ENCODE measurements at places on chromosomes 5 and 9.
A peak's percentile ranks its signal among the peaks of the same experiment; 100 is the strongest.

GRCh38 chr9:20908461-20908860, 123.0 kb downstream of the HACD4 start:
- DNase-seq: no peak

GRCh38 chr5:154756868-154757813, 2.0 kb downstream of the LARP1 start:
- DNase-seq: peak; percentile 54

- no peak for DNase-seq
These were observed 29.4 kb downstream of the RAD23B start for GRCh38 chr9:107312376-107313050.

GRCh38 chr9:9615086-9615485, 997.7 kb downstream of the PTPRD start:
- no peak for DNase-seq

- DNase-seq: peak; percentile 68
These were observed 7.3 kb upstream of the ANXA6 start for GRCh38 chr5:151164687-151165392.

DNA sequence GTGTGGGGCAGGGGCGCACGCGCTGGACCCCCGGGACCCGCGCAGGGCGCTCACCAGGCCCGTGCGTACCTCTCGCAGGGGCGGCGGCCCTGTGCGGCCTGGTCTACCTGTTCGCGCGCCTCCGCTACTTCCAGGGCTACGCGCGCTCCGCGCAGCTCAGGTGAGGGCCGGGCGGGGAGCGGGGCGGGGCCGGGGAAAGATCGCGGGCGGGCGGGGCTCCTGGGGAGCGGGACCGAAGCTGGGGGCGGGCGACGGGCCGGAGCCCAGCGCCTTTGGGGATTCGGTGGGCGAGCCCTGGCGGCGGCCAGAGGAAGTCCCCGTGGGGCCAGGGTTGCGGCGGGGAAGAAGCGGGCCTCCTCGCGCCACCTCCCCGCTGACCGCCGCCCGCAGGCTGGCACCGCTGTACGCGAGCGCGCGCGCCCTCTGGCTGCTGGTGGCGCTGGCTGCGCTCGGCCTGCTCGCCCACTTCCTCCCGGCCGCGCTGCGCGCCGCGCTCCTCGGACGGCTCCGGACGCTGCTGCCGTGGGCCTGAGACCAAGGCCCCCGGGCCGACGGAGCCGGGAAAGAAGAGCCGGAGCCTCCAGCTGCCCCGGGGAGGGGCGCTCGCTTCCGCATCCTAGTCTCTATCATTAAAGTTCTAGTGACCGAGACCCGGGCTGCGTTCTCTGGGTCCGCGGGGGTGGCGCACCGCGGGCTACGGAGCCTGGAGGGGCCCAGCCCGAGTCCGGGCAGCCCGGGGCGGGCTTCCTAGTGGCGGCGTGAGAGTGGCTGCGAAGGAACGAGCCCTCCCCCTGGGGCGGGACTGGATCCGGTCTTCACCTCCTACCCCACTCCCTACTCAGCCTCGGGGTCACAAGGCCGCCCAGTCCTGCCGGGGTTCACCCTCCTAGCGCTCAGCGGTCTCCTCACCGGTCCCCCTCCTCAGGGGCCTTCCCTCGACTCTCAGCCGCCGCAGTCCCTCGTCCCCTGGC, 2.4 kb downstream of the LTC4S start:
- peak; percentile 79 for DNase-seq

DNA sequence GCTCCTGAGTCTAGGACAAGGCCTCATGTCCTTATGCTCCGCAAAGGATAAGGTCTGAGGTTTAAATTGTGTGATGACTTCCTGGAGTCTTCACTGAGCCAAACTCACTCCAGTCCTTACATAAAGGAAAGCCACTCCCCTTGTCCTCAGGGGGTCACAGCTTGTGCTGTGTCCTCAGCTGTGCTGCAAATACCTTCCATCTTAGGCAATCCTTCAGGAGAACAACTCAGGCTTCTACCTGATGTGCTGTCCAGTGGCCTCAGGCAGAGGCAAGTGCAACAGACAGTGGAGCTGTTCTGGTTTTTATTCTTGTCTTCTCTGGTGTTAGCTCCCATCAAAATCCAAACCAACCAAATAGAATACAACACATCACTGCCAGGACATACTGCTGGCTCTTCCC, 151.5 kb downstream of the TAF11L14 start:
- no peak for DNase-seq

- no peak for DNase-seq
These were observed 2.5 kb downstream of the IL11RA start for GRCh38 chr9:34654323-34655051.

- DNase-seq: no peak
These were observed 23.7 kb upstream of the LRRC19 start for GRCh38 chr9:27029186-27029585.

GRCh38 chr9:108196332-108197007, 659.3 kb downstream of the ACTL7B start:
- DNase-seq: no peak

DNA sequence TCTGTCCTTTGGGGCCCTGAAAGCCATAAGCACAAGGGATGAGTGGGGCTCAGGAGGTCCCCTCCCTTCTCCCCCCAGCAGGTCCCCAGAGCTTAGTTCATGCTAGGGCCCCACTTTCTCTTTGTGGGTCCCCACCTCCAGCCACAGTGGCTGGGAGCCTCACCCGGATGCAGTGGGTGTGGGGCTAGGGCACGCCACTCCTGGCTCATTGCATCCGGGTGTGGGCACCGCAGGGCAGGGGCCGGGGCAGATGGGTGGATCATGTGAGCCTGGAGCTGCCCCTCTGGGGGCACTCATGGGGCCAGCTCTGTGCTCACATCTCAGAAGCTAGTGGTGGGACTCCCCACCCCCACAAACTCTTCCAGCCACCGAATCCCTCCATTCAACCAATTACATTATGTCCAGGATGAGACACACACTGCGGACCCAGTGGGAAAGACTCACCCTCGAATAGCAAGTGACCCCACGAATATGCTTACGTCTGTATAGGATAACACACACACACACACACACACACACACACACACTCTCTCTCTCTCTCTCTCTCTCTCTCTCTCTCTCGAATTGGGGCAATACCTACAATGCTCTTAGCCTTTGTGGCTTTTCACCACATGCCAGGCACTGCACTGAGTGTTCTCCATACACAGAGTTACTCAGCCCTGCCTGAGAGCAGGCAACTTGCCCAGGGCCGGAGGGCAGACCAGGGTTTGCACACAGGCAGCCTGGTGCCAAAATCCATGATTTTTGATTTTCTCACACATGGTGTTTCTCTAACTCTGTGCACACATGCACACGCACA, 16.8 kb upstream of the PHYKPL start:
- DNase-seq: no peak

DNA sequence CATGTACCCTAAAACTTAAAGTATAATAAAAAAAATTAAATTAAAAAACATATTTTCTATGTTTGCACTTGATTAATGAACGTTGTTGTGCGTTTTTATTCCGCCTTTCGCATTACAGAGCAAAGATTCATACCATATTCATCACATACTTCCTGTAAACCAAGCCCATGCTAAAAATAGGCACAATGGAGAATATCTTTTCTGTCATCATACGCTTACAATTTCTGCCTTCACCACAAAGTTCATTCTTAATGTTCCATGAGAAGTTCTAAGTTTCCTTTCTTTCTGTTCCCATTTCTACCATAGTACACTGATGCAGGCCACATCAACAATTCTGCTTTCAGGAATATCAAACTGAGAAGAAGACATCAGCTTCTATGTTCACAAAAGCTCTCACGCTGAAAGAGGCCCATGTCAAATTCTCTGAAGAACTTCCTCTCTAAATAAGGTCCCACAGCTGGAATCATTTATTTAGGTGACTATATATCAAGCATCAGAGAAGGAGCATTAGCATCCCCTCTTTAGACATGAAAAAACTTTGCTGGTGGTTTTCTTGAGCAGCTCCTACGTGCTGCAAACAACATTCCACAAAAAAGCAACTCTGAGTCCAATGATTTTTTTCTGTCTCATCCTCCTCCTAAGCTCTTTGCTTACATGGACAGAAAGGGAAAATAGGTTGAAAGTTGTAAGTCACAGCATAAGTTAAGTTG, 456.4 kb downstream of the CDH10 start:
- DNase-seq: no peak

GRCh38 chr5:153153086-153153485, 337.4 kb upstream of the GRIA1 start:
- DNase-seq: no peak

DNA sequence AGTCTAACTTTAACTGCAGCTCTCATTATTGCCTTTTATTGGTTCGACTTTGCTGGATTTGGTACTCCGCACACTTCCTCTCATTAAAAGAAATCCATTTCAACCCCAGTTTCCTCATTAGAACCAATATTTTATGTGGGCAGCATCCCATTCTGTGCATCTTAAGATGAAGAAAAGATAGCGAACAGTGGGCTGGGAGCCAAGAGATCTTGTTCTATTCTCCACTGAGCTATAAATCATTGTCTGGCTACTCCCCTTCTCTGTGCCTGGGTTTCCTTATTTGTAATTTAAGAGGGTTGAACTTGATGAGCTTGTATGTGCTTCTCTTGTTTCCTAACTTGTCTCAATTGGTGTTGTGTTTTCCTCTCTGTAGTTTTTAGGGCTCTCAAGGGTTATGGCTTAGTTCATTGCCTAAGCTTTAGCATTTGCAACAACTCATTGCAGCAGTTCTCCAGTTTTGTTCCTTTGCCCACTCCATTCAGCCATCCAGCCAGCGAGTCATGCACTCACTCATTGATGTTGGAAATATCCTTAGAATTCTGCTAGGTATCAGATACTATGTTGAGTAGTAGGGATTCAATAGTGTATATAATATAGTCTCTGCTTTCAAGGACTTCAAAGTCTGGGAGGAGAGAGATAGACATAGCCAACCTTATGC, 273.3 kb upstream of the TNC start:
- no peak for DNase-seq

DNA sequence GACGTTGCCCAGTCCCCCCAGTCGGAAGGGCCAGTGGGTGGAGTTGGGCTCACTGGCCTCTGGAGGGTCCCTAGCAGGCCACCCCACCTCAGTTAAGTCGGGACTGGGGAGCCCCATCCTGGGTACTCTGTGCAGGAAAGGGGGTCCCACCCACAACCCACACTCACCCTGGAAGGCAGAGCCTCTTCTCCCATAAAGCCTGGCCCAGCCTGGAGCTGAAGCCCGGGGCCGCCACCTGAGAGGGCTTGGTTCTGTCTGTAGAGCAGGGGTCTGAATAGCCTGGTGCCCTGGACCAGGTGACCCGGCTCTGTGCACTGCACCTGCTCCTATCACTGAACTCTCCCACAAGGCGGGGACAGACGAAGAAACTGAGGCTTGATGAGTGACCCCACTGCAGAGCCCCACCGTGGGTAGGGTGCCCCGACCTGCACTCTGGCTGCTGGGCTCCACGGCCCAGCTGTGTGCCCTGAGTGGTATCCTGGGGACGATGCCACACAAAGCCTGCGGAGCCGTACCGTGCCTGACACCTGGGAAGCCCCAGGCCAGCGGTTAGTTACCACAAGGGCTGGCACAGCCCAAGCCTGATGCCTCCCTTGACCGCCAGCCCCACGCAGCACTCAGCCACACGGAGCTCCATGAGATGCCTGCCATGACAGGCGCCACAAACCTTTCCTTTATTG, 7.3 kb downstream of the PTGES2 start:
- no peak for DNase-seq

GRCh38 chr5:65127161-65127901, 354.4 kb downstream of the ADAMTS6 start:
- no peak for DNase-seq

- no peak for DNase-seq
These were observed 9.7 kb downstream of the FNIP1 start for GRCh38 chr5:131786900-131787692.

DNA sequence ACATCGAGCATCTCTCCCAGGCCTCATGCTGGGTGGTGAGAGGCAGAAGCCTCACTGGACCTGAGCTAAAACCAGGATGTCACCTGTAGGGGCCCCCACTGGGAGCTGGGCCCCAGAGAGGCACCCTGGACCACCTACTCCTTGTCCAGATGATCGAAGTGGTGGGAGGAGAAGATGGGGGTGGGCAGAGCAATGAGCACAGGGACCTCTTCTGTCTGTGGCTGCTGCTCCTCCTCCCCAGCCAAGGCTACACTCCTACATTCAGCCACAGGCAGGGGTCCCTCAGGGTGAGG, 227.5 kb downstream of the CACNA1B start:
- no peak for DNase-seq

DNA sequence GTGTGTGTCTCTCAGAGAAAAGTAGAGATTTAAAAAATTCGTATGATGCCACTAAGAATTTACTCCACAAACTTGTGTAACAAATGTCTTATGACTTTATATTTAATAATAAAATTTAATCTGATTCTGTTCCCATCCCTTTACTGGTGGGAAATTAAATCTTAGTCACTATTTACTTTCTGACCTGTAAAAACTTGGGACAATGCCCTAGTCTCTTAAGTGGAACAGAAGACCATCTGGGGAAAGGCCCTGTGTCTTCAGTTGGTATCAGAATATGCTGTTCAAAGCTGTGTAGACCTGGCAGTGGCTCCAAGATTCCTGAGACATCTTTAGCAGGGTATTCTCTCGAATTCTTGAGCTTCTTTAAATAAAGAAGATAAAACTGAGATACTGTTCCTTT, 2.6 kb upstream of the BDP1 start:
- no peak for DNase-seq

GRCh38 chr9:5587024-5587423, 41.9 kb upstream of the RIC1 start:
- DNase-seq: peak; percentile 54

DNA sequence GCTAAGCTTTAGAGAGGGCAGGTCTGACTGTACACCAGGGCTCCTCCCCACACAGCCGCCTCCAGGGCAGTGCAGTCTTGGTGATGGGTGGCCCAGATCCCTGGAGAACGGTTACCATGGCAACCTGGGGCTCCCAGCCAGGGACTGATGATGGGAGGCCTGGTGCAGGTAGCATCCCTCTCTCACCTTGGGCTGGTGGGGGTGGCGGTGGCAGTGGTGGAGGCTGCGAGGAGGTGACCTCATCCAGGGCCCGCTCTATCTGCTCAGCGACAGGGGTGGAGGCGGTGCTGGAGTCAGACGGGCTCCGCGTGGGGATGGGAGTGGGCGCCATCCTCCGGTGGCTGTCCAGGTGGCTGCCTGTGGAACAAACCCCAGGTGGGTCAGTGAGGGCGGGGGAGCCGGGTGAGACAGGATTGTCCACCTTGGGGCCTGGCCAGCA, 12.3 kb downstream of the PRR7 start:
- no peak for DNase-seq

- DNase-seq: no peak
These were observed 35.9 kb upstream of the GAS1 start for GRCh38 chr9:86983249-86983619.

DNA sequence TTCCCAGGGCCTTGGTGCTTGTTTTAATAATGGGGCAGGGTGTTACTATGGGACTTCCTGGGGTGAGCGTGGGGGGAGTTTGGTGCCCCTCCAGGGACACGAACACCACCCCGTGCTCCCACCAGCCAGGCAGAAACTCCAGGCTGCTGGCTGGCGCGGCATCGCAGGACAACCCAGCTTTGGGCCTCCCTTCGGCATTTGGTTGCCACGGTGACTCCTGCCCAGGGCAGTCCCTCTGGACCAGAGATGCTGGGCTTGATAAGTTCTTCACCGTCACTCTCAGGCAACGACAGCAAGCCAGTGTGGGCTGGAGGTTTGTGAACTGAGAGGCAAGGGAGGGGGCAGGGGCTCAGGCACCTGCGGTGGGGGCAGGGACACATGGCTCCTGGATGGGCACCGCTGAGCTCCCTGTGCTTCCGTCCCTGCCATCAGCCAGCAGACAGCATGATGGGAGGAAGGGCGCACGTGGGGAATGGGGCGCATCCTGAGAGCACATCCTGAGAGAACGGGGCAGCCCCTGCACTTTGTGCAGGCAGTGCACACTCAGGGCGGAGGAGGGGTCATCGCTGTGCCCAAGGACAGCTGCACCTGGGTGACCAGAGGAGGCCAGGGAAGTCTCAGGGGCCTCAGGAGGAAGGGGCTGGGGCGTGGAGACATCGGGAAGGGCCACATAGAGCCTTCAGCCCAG, 116.4 kb downstream of the RXRA start:
- no peak for DNase-seq
